ENCODE measurements at places on chromosomes 16 and 17.

GRCh38 chr17:1142561-1142971 is 37.2 kb downstream of the ABR start:
- DNase-seq, result no peak

- no peak for DNase-seq
Observed at GRCh38 chr16:53583401-53583800, 80.4 kb upstream of the AKTIP start.

- DNase-seq, result no peak
Observed at GRCh38 chr17:83203073-83203471, 123.7 kb downstream of the METRNL start.

DNA sequence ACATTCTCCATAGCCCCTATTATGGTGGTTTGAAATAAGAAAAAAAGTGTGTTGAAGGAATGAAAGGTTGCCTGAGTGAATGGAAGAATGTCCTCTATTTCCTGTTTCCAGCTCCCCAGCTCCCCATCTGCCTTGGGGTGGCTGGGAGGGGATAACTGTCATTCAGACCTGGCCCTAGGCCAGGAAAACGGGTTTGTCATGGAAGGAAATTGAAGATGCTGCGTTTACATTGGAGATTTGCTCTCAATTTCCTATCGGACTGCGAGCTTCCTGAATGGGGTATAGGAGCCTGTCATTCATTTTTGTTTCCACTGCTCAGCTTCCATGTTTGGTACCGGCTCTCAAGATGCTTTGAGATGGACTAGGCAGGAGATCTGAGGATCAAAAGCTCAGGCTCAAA is 2.2 kb upstream of the FZD2 start:
- DNase-seq, result no peak

- no peak for DNase-seq
Observed at GRCh38 chr17:81524039-81524864, 3.9 kb upstream of the FSCN2 start.

GRCh38 chr17:50145532-50146229 is 4.8 kb downstream of the PPP1R9B start:
- no peak for DNase-seq

DNA sequence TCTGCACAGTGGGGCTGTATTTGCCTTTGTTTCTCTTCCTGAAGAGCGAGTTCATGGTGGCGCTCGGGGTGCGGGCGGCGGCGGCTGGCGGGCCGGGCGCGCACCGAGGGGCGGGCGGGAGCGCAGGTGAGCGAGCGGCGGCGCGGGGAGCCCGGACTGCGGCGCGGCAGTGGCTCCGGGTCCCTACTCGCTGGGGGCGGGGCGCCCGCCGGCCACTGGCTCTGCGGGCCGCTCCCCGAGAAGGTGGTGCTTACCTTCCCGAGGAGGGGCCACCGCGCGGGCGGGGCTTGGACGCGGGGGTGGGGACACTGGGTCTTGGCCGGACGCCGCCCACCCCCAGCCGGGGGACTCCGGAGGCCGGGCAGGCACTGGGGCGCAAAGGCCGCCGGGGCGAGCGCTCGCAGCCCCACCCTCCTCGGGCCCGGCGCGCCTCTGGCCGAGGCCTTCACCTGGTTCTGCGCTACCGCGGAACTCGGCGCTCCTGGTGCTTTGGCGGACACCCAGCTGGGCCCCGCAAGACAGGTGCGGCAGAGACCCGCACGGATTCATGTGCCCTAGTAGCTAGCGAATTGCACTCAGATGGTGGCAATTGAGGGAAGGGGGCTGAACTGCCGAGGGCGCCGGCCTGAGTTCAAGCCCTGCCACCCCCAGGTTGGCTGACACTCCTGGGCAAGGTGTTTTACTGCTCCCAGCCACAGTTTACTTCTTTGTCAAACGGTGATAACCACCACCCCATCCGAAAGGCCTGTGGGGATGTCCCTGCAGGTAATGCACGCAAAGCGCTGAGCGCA is at the start of gene PPL:
PPL (minus strand) TSS at position 158 of the 791 bp plus-strand sequence; CDS start at position 55, 103 bp downstream.
- DNase-seq, result no peak

DNA sequence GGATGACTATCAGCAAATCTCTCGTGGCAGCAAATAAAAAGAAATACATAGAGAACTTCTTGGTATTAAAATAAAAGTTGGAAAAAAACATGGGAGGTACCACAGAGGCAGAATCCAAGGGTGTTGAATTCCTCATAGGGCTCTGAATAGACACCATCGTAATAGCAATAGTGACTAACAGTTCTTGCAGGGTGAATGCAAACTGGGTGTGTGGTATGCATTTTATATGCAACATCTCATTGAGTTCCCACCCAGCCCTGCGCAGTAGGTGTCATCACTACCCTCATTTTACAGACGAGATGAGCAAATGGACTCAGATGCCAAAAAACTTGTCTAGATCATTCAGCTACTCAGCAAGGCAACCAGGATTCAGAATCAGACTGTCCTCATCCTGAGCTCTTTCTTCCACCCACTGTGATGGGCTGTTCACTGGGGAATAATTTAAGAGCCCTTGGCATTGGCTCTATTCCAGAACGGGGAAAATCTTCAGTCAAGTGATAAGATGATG is 354.6 kb upstream of the CDH11 start:
- DNase-seq, result no peak

DNA sequence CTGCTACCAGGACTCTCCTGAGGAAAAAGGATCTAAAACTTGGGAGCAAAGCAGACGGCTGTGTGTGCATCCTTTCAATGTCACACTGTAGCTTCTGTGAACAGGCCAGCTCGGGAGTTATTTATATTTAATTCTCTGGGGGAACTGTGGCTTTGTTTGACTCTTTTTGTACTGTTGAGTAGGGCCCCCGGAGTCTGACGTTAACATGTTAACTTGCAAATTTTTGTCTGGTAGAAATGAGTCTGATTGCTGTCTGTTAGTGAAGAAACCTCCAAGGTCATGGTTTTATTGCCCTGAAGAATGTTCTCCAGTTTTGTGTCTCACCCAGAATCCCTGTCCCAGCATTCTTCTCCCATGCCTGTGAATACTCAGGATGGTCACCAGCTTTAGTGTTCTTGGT is 14.2 kb upstream of the KCNG4 start:
- no peak for DNase-seq

DNA sequence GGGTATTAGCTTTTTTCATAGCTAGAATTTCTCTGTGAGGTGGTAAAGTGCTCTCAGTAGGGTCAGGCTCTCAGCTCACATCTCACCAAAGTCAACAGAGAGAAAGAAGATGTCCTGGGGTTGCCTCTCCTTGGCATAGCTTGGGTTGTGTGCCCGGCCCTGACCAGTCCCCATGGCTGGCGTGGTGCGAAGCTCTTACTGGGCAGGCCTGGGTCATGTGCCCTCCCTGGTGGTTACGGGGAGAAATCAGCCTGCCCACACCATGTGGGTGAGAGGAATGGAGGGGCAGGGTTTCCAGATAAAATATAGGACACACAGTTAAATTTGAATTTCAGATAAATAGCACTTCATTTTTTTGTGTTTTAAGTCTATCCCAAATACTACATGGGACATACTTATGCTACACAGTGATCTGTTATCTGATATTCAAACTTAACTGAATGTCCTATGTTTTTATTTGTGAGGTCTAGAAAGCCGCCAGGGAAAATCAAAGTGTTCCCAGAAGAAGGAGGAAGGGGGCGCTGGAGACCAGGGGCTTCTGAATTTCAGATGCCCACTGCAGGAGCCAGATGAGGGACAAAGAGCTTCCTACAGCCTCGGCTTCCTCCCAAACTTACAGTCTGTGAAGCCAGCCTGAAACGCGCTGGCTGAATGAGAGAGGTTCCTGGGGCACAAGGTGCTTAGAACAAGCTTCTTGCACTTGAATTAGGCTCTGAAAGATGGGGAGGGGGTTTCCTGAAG is 45.4 kb downstream of the NKD1 start:
- DNase-seq, result no peak

DNA sequence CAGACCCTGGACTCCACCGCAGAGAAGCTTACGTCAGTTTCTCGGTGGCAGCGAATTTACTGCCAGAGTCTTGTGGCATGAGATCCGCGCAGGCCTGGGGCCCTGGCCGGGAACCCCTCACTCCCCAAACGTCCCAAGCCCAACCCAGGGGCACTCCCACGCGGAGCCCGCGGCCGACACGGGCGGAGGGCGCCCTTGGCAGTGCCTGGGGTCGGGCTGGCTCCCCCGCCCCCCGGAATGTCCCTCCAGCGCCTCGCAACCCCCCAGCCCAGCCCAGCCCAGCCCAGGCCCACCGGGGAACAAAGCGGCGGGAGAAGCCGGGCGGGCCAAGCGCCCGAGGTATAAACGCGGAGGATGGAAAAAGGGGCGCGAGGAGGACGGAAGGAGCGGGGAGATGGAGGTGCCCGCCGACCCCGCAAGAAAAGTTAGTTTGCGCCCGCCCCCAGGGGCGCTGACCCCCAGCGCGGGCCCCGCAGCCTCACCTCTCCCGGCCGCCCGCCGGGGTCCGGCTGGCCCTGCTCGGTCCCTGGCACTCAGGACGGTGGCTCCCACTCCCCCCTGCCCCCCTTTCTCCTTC is 330 bp downstream of the CASKIN2 start:
- DNase-seq, result no peak

DNA sequence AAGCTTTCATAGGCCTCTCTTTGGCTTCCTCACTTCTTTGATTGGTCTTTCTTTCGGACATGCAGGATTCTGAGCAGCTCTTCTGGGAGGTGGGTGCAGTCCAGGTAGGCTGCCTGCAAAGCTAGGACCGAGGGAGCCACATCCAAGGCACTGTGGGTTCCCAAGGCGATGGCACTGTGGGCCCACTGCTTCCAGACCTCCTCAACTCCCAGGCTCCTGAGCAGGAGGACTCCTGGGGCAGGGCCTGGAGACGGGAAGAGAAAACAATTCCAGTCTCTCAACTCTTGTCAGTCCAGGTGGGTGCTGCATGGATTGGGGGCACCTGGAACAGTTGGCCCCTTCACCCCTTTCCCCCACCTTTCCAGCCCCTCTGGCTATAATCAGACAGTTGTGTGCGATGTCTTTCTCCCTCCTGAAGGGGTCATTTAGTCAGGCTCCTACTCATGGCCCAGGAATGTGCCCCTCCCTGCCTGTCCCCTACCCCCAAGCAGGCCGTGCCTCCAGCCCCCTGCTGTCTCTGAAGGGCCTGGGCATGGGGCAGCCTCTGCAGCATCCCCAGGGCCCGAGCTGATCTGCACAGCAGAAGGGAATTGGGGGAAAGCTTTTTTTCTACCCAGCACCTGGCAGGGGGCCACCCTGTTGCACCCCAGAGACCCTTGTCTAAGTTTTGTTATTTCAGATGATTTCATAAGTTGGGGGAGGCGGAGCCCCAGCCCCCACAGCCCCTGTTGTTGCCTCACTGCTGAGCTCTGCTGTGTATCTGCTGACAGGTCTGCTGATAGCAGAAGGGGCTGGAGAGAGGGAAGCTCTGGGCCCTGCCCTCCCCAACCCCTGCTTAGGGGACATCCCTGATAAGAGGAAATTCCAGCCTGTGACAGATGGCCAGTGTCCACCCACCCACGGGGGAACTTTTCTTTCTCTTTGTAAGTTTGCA is 330.3 kb downstream of the SEC14L1 start:
- DNase-seq, result no peak

- DNase-seq, result no peak
Observed at GRCh38 chr16:25546791-25547190, 145.0 kb upstream of the HS3ST4 start.

DNA sequence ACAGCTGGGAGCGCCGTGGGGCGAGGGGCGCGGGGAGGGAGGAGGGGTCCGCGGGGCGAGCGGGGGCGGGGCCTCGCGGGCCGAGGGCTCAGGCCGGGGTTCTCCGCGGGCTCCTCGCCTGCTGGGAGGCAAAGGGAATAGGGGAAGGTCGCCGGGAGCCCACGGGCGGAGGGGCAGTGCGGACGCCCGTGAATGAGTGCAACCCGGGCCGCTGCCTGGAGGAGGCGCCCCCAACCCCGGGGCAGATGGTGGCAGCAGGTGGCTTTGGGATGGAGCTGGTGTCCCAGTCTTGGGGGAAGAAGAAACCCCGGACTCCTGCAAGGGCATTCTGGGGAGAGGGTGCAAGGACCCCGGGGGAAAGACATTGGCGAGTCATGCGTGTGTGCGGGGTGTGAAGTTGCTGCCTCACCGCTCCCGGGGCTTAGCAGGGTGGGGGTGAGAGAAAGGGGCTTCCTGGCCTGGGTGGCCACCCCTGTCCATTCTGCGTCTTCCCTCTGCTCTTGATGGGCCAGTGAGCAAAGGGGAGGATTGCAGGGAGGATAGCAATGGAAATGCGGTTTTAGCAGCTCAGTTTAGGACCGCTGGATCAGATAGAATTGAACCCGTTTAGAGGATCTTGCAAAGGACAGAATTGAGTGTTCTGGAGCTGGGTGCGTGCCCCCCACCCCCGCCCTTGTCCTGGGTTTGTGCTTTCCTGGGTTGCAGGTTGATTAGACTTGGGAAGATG is 526 bp downstream of the KIAA0513 start:
- DNase-seq, result no peak

DNA sequence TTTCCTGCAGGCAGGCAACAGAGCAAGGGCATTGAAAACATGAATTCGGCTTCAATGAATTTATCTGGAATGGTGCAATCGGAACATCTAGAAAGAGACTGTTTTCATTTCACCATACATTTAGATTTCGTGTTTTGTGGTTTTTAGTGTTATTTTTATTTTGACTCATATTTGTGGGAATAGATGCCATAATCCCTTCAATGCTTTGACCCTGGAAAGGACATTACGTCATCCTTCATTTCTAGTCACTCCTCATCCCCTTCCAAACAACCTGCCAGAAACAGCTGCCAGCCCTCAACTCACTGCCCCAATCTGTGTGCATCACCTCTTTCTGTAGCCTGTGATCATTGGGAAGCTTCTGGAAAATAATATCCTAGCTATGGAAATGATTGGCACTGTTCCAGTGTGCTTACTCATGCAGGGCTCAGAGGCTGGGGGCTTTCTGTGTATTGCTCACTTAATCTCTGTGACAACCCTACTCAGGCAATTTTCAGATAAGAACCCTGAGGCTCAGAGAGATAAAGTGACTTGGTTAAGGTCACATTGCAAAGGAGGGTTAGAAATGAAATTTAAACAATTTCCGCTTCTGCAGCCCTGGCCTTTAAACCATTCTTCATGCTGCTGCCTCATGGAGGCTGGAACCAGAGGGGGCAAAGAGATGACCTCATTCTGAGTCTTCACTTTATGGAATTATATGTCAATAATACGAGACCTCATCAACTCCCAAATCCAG is 9.5 kb upstream of the KSR1 start:
- no peak for DNase-seq

DNA sequence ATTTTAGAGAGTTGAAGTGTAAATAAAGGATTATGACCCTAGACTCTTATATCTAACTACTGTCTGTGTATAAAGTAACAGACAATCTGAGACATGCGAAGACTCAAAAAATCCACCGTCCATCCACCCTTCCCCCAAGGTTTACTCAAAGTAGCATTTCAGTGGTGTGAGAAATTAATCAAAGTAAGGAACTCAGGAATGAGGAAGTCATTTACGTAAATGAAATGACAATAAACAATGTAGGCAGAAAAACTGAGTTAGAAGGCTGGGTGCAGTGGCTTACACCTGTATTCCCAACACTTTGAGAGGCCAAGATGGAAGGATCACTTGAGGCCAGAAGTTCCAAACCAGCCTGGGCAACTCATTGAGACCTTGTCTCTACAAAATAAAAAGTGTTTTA is 19.8 kb upstream of the NTN1 start:
- no peak for DNase-seq

DNA sequence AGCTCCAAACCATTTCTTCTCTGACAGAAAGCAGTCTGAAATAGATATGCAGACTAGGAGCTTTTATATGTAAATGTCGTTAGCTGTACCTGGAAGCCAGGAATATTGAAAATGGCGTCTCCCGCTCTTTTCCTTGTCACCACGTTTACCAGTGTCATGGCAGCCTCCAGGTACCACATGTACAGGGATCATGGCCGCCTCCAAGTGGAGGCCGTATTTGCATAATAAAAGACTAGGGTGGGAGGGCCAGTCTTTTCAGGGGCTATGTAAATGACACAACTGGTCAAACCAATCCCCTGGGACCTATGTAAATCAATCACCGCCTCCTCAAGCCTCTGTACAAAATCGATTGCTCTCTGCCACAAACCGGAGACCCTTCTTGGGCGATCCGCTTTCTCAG is 54.3 kb downstream of the MYOCD start:
- no peak for DNase-seq
